Foreskin melanocyte (primary cell): ENCODE measurements at places on chromosomes 13 and 19.

DNA sequence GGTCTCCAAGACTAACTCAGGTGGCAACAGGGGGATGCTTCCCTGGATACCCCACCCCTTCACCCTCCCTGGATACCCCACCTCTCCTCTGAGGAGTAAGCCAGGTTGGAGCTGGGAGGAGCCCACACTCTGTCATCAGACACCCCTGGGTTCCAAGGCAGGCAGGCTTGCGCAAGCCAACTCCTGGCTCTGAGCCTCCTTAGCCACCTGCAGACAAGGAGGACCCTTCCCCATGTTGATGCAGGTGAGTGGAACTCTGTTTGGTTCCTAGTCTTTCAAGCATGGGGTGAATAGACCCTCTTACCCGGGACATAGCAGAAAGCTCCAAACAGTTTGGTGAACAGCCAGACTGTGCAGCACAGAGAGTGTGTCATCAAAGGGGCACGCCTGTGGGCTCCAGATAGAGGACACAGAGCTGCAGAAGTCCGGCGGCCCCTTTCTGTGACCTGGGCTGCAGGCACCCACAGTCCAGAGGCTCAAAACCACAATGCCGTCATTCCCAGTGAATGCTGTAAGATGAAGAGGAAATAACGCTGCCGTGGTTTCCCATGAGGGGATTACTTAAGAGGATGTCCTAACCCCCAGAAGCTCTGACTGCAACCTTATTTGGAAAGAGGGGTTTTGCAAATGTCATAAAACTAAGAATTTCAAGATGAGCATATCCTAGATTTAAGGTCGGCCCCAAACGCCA is 12.1 kb upstream of the HAS1 start:
- no peak for DNase-seq

- DNase-seq, result no peak
Measured at GRCh38 chr19:19461671-19462622, 53.4 kb downstream of the TSSK6 start.

- DNase-seq, result no peak
Measured at GRCh38 chr13:102260256-102260655, 141.6 kb downstream of the FGF14 start.

DNA sequence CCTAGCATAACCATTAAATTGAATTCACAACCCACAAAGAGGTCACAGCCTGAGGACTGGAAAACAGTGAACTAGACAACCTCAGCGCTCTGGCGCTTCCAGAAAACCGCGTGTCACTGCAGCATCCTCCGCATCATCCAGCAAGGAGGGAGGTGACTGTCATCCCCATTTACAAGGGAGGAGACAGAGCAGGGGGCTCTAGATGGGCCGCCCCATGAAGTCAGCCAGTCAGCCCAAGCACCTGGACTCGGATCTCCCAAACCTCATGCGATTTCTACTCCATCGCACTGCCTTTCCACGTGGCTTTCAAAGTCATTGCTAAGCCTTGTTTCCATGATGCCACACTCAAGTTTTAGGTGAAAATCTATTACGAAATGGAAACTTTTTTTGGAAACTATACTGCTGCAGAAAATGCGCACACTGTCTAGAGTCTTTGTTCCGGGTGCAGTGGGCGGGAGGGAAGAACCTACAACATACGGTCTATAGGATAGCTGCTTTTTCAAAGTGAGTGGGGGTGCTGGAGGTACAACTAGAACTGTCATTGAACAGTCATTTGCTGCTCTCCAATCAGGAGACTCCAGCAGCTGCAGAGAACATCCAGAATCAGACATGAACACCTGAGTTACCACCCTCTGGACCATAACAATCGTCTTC is 2.8 kb downstream of the AP3D1 start:
- no peak for DNase-seq

DNA sequence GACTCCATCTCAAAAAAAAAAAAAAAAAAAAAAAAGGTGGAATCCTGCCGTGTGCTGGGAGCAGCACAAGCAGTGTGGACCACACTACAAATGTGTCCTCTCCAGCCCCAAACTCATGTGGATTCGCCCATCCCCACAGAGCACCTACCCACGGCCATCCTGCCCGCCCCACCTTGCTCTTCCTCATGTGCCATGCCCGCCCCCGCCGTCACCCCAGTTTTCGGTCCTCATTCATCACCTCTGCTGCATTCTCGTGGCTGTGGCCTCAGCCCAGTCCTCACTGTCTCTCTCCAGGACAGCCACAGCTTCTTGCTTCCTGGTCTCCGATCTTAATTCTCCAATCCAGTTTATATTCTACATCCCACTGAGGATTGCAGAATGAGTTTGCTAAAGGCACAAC is 80.0 kb upstream of the TM9SF2 start:
- no peak for DNase-seq

DNA sequence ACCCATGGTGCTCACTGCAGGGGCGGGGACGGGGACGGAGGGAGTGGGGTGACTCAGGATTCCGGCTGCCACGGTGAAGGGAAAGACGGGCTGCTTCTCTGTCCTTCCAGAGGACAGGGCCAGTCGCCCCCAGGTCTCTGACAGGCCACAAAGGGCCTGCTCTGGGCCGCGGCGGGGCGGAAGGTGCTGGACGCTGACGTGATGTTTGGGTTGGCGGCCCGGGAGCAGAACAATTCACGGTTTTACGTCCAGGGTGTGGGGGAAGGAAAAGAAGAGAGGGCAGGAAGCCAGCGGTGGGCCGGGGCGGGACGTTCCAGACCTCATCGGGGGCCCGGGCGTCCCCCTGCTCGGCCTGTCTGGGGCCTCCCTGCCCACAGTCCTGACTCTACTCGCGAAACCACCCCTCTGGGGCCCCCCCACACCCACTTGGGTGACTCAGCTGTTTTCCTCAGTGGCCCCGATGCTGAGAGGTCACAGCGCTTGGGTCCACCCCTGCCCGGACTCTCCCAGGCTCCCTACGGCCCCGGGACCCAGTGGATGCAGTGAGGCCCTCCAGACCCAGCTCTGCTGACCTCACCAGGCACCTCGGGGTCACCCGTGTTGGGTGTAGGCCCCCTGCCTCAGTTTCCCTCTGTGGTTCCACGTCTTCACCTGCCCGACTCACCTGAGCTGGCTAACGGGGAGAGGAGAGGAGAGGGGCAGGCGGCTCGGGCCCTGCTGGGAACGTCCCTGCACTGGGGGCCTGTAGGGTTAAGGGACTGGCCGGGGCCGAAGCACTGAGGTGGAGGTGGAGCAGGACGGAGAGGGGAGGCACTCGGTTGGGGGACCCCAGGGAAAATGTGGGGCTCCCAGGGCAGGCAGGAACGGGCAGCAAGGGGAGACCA is 29.2 kb downstream of the PIP5K1C start:
- DNase-seq, result no peak

DNA sequence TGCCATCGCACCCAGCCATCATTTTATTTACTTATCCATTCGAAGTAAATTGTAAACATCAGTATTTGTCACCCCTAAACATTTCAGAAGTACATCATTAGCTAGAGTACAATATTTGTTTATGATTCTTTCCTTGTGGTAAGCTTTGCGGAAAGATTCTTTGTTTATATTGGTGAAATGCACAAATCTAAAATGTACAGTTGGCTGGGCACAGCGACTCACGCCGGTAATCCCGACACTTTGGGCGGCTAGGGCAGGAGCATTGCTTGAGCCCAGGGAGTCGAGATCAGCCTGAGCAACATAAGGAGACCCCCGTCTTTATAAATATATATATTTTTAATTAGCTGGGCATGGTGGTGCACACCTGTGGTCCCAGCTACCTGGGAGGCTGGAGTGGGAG is 10.1 kb downstream of the LGALS7B start:
- no peak for DNase-seq

GRCh38 chr19:6802336-6803035 is 30.0 kb downstream of the VAV1 start:
- peak; percentile 17 for DNase-seq

GRCh38 chr13:99472122-99472440 is 29.2 kb upstream of the TM9SF2 start:
- no peak for DNase-seq

DNA sequence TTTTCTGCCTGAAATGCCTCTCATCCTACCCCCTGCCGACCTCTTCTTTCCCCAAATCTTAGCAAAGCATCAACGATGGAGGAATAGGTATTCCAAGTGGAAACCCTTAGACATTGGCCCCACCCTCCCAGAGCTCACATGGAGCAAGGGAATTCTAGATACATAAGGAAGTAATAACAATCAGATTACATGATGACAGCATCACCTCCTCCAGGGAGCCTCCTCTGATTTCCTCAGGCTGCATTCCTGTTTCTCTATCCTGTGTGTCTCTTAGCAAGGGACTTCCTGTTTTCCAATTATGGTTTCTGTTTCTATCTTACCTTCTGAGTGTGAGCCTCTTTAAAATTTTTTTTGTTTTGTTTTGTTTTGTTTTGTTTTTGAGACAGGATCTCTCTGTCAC is 246.6 kb downstream of the TSHZ3 start:
- DNase-seq, result no peak

DNA sequence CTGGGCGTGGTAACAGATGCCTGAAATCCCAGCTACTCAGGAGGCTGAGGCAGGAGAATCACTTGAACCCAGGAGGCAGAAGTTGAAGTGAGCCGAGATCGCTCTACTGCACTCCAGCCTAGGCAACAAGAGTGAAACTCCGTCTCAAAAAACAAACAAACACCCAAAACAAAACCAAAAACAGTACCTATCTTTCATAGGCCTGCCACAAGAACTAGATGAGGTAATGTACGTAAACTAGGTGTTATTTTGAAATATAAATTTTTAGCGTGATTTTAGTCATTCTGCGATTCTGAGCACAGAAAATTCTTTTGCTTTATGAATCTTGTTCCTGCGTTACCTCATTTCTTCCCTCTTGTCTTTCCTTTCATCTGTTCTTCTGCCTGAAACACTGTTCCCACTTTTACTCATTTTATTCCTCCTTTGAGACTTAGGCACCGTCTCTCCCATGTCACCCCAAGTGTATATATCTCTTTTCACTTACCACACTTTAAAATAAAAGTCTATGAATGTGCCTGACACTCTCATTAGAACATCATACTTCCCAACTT is 238.2 kb upstream of the HTR2A start:
- no peak for DNase-seq

DNA sequence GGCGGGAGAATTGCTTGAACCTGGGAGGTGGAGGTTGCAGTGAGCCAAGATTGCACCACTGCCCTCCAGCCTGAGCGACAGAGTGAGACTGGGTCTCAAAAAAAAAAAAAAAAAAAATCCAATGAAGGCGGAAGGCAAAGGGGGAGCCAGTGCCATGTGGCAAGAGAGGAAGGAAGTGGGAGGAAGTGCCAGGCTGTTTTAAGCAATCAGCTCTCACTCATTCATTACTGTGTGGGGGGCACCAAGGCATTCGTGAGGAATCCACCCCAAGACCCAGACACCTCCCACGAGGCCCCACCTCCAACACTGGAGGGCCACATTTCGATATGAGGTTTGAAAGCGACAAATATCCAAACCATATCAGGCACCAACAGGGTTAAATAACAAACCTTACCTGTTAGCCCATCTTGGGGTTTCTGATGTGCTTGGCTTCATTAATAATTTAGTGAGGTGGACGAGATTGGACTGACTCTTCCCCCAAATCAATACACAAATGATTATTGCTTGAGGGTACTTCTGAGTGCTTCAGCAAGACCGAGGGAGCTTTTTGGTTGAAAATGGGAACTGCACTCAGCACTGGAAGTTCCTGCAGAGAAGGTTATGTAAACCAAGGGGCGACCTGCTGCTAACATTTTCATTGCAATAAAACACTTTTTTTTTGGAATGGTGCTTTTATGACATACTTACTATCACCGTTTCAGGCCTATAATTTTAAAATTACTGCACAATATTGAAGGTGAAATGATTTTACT is 7.5 kb upstream of the LRP3 start:
- no peak for DNase-seq

GRCh38 chr19:3284759-3285646 is 60.5 kb downstream of the CELF5 start:
- DNase-seq, result no peak

- no peak for DNase-seq
Measured at GRCh38 chr13:113144255-113144629, 14.2 kb upstream of the PROZ start.
